ENCODE measurements at places on chromosomes 5 and 9.

GRCh38 chr9:114417511-114417910, 29.7 kb upstream of the AKNA start:
- no peak for DNase-seq

DNA sequence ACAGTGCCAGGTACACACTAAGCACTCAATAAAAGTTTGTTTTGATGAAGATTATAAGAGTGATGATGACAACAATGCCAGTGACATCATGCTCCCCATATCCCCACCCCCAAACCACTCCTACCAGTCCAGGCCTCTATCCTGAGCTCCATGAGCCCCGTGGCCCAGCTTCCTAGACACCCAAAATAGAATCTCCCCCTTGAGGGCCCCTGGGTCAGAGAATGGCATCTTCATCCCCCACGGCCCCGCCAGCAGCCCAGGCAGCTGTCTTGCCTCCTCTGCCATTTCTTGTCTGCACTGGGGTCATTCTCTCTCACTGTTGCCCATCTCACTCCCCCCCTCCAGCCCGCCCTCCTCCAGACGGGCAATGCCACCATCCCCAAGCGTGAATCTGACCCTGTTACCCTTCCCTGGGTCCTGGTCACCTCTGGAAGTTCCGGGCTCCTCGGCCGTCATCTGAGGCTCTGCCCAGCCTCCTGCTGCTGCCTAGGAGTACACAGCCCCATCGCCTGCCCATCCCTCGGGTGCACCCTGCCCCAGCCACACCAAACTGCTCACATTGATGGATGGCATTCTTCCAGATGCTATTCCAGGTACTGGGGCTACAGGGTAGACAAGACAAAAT, 76.8 kb upstream of the LMX1B start:
- DNase-seq: no peak

- DNase-seq: no peak
These were observed 118.7 kb downstream of the PJA2 start for GRCh38 chr5:109291090-109291489.

GRCh38 chr5:56253126-56253525, 20.0 kb upstream of the ANKRD55 start:
- no peak for DNase-seq

- peak; percentile 3 for DNase-seq
These were observed 426.2 kb upstream of the BRINP1 start for GRCh38 chr9:119795395-119795794.

- no peak for DNase-seq
These were observed 108.7 kb downstream of the HSD17B3 start for GRCh38 chr9:96193236-96193755.

- DNase-seq: no peak
These were observed 165.1 kb downstream of the RNF180 start for GRCh38 chr5:64330728-64331231.

DNA sequence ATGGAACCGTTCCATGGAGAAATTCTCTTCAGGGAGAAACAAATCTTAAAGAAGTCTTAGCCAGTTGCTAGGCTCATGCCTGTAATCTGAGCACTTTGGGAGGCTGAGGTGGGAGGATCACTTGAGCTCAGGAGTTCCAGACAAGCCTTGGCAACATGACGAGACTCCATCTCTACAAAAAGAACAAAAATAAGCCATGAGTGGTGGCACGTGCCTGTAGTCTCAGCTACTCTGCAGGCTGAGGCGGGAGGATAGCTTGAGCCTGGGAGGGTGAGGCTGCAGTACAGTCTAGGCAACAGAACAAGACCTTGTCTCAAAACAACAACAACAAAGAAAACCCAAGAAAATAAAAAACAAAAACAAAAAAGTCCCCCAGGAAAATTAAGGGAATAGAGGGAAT, 8.2 kb downstream of the HSPB3 start:
- no peak for DNase-seq
